ENCODE measurements at places on chromosomes 5 and 9.

GRCh38 chr9:98964201-98964600 is 20.5 kb downstream of the COL15A1 start:
- no peak for DNase-seq

- peak; percentile 30 for DNase-seq
Observed at GRCh38 chr5:72559866-72560766, 52.9 kb upstream of the ZNF366 start.

DNA sequence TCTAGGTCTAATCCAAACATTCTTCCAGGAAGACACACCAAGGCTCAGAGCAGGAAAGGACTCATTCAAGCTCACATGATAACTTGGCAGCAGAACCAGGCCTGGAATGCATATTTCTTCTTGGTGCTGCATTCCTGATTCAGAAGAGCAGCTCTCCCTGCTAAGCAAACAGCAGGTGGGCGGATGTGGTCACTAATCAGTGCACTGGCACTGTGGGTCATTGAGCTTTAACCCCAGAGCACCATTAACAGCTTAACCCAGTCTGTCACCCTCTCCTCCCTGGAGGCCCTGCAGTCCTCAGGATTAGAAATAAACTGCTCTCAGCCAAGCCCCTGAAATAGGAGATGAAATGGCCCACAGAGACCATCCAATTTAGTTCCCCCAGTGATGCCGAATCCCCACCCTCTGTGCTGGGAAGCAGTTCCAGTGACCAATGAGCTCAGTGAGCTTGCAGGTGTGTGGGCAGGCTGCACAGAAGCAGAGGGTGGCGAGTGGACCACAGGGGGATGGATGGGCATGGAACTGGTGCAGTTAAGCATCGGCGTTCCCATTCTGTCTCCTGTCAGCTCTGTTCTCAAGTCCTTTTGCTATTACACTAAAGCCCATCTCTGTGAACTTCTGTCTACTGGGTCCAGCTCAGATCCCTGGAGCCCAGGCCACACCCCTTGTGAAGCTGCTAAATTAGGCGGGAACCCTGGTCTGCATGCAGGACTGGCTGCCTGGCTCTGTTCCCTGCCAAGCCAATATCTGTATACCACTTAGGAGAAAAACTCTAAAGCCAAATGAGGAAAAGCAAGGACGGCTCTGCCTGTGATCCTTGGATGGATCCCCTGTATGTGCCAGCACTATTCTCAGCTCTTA is 16.6 kb upstream of the MEGF9 start:
- no peak for DNase-seq

DNA sequence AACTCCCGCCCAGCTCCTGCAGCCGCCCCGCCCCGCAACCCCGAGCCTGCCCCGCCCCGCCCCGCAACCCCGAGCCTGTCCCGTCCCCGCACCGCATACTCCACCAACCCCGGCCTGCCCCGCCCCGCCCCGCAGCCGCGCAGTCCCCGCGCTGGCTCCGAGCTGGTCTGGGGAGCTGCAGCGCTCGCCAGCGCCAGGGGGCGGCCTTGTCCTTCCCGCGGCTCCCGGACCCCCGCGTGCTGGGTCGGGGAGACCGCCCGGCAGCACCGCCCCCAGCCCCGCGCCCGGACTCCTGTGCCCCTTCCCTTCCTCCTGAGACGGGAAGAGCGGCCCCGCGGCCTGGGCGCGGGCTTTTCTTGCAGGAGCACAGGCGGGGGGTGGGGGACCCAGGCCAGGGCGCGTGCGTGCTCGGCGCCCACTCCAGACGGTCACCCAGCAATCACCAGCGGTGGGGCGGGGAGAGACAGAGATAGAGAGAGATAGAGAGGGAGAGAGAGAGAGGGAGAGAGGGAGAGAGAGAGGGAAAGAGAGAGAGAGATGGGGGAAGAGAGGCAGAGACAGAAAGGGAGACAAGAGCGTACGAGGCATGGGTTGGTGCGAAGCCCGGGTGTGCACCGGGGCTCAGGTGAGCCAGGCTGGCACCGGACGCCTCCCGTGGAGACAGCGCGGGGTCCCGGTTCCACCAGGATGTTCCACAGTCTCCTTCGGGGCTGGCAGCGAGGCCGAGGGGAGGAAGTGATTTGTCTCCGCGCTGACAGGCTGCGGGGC is 14.7 kb upstream of the TMEM250 start:
- peak; percentile 57 for DNase-seq

GRCh38 chr5:143716881-143717280 is 95.1 kb upstream of the HMHB1 start:
- no peak for DNase-seq

- DNase-seq = no peak
Observed at GRCh38 chr5:93294199-93294598, 286.8 kb downstream of the NR2F1-AS1 start.

- DNase-seq = no peak
Observed at GRCh38 chr9:97386265-97386633, 25.6 kb upstream of the TDRD7 start.

- DNase-seq = no peak
Observed at GRCh38 chr5:96871686-96872085, 4.6 kb upstream of the ERAP2 start.

Measured in head of caudate nucleus (tissue), 42 donors.